ENCODE measurements at places on chromosomes 2 and 18. TPM values are rescaled to one million over a fixed set of nuclear protein-coding genes. Genes with fewer than 3 reads are reported as not detected.

GRCh38 chr2:54366487-54367280 lies 89.4 kb upstream of the SPTBN1 start:
- DNase-seq = no peak

The TMEM150A gene
- total RNA-seq = 26.7 TPM

- DNase-seq = no peak
These were observed 69.6 kb downstream of the RDH14 start for GRCh38 chr2:18490901-18491300.

DNA sequence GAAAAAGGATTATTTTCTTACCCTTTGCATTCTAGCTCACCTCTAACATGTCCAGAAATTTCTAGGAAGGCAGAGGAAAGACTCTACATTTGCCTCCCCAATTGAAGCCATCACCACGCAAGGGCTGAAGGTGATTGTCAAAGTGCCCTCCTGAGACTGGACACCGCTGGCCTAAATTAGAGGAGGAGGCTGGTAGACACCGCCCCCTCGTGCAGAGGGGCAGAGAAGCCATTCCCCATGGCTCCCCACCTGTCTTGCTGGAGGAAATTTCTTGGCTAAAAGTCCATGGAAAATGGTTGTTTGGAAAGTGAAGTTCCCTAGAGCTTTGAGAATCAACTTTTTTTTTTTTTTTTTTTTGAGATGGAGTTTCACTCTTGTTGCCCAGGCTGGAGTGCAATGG lies 31.3 kb upstream of the CREB1 start:
- no peak for DNase-seq

The PLCL1 gene
- 14.3 TPM for total RNA-seq

The CYBRD1 gene
- 222 TPM for total RNA-seq

- no peak for DNase-seq
These were observed 1.0 kb upstream of the PEX13 start for GRCh38 chr2:61016392-61017002.

The LIMS2 gene
- total RNA-seq = 169 TPM

DNA sequence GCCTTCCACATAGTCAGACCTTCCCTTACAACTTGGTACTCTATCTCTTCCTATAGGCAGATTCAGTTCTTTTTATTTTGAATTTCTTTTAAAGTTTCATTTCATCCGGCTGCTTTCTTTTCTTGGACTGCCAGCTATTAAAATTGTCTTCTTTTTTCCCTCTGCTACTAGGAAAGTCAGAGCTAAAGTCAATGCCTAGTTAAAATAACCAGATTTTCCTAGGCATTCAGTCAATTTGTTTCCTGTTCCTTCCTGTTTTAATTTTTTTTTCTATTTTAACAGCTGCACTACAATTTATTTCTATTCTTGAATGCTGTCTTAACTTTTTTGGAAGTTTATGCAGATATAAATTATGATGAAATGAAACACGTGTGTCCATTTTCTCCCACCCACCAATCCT lies 84.8 kb downstream of the EVA1A start:
- no peak for DNase-seq

The REEP1 gene
- total RNA-seq = 6.4 TPM

DNA sequence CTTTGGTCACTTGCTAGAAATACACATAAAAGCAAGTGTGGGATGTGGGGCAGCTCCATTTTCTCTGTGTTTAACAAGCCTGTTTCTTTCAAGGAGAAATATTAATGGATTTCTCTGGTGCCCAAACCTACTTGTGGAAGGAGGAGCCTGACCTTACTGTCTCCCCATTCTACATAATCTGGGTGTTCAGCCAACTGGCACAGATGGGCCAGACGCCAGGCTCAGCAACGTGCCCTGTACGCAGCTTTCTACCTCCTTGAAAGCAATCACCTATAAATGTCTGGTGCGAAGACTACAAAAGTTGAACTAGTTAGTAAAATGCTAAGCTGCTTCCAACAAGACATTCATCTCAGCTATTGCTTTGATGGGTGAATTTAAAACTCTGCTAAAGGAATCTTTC lies 33.2 kb upstream of the MYO3B start:
- no peak for DNase-seq

The ADCYAP1 gene
- total RNA-seq = not detected

The UGT1A10 gene
- total RNA-seq = not detected

DNA sequence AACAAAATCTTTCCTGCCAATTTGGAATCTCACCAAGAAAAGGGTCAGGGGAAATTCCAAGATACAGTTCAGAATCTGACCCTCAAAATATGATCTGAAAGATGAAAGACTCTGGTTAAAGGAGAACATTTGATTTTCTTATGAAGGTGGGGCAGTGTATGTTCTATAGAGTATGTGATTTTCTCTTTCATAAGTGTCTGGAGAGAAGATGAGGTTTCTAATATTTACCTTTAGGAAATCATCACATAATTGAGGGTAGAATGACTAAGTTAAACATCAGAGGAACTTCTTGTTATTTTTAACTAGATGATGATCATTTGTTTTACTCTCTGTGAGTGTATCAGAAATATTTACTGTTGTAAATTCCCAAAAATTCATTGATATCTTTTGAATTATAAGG lies 27.8 kb upstream of the MBOAT2 start:
- no peak for DNase-seq

DNA sequence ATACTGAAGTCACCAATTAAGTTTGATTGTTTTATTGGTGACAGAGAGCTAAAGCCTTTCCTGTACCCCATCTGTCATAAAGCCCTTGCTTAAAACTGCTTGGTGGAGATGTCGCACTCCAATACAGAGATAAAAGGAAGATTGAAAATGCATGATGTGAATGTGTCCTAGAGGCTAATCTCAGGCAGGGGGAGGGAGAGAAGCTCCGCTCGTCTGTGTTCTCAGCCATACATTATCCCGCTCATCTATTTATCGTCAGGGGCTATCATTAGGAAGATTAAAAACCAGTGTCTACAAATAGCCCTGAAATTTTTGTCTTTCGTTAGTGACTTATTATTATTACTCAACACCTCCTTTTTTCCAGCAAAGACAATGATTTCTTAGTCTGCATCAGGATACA lies 110.3 kb downstream of the CMPK2 start:
- DNase-seq = no peak

DNA sequence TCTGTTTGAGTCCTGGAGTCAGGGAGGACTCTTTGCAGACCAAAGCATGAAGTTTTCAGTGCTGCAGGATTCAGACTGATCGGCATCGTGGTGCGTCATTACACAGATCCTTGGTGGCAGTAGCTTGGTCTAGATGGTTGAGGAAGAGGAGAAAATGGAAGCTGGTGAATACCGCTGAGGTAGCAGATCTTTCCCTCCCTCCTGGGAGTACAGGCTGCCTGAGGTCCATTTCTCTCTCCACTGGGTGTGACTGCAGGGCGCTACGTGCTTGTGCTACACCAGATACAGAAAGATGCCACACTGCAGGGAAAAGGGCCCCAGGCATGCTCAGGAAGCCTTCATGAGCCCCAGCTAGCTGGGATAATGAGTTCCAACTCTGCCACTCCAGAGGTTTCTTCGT lies 3.3 kb upstream of the CNDP1 start:
- DNase-seq = no peak

The CYTIP gene
- total RNA-seq = 5.5 TPM

DNA sequence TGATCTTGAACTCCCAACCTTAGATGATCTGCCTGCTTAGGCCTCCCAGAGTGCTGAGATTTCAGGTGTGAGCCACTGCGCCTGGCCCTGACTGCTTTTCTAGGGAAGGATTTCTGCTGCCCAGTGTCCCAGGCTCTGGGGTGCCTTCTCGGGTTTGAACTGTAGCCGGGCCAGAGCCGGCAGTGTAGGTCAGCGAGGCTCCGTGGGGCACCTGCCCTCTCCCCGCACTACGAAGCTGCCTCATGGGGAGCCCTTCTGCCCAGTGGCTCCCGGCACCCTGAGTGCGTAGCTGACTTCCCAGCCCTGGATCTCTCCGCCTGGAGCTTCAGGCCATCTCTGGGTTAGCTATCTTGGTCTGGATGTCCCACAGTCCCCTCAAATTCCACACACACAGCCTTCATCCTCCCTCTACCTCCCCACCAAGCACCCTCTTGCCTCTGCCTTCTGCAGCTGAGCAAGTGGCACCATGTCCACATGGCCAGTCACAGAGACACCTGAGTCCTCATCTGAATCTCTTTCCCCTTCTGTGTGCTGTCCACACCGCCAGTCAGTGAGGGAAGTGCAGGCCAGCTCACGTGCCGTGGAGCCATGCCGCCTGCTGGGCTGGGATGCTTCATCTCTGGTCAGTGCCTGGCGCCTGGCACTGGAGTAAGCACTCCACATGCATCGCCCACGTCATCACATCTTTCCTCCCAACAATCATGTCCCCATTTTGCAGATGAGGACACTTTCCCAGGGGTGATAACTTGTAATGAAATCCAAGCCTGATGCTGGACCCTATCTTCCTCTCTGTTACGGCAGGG lies 69.2 kb downstream of the EDAR start:
- no peak for DNase-seq

The YWHAQ gene
- total RNA-seq = 172 TPM

DNA sequence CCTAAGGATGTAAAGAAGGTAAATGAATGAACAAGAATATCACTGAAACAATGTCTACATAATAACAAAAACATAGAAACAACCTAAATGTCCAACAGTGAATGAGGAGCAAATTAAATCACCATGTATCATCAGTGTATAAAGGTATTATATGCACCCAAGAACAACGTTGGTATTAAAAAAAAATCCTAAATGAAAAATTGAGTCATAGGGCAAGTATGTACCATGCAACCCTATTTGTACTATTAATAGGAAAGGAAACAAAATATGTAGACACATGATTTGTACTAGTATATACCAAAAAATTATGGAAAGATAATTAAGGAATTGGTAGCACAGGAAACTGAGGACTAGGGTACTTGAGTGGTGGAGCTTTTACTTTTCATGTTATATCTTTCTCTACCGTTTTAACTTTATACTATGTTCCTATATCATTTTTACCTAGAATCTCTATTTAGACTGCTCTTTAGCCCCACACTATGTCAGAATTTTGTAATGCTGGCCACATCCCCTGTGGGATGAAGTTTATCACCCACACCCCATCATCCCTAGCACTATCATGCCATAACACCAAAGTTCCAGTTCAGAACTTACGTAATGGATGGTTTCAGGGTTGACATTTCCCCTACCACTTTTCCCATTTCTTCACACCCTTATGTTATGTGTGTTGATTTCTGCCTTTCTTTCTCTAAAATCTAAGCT lies 25.6 kb downstream of the IKZF2 start:
- no peak for DNase-seq

GRCh38 chr2:241908686-241909420 lies 39.3 kb downstream of the RTP5 start:
- DNase-seq = no peak

- no peak for DNase-seq
These were observed 52.4 kb upstream of the UPP2 start for GRCh38 chr2:158049129-158049855.

The CCDC150 gene
- total RNA-seq = 7.1 TPM

The MYO3B gene
- total RNA-seq = not detected

- no peak for DNase-seq
These were observed at the start of gene SCYGR4 for GRCh38 chr2:227617316-227618230. Gene SCYGR4 (plus strand): TSS chr2:227617498. CDS start chr2:227617498, 0 bp downstream.

- peak; percentile 68 for DNase-seq
These were observed 46.4 kb upstream of the SELENOI start for GRCh38 chr2:26299471-26300101.

GRCh38 chr2:216665717-216666116 lies 29.6 kb downstream of the IGFBP5 start:
- DNase-seq = no peak

GRCh38 chr2:73110168-73111072 lies 2.3 kb downstream of the RAB11FIP5 start:
- DNase-seq = no peak

The COBLL1 gene
- 13.3 TPM for total RNA-seq

DNA sequence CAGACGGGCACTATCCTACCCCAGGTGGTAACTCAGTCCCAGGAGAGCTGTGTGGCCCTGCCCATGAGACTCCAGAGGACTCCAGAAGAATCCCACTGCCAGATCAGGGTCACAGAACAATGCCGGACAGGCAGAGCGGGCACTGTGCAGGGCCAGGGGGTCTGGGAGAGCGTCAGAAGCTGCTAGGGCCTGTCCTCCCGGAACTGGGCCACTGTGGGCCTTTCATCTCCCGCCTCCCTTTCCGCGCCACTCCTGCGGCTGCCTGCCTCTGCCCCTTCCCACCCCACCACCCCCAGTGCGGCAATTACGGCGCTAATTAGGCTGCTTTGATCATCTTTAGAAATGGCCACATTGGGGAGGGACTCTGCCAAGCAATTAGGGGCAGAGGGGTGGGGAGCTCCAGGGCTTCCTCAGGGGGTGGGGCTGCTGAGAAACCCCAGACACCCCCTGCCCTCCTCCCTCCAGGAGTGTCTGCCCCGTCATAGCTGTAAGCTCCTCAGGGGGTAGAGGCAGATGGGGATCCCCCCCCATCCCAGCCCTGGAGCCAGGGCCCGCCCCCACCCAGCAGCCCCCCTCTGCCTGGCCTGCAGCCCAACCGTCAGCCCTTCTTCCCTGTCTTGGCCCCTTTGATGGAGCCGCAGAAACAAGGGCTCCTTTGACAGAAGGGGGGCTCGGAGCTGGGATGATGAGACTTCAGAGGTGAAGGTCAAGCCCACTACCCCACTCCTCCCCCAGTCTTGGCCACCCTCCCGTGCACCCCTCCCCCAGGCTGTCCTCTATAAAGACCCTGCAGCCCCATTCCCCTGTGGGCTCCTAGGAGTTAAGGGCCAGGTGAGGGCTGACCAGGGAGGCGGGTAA lies at the start of gene PRSS56:
Gene PRSS56, plus strand, starts transcription at position 808 of the 858 bp plus-strand sequence. CDS start 211 bp downstream, outside the sequence.
- DNase-seq = no peak

The ALK gene
- not detected for total RNA-seq

Data from ascending aorta (tissue), 2 donors.